ENCODE measurements at places on chromosomes 7 and 10. TPM values are rescaled to one million over a fixed set of nuclear protein-coding genes. Genes with fewer than 3 reads are reported as not detected.
A peak's percentile ranks its signal among the peaks of the same experiment; 100 is the strongest.

GRCh38 chr10:104579136-104579535 lies 62.0 kb upstream of the SORCS3 start:
- H3K36me3 ChIP-seq: no peaks in the 10 kb centered on the region
- DNase-seq: no peak
- no peaks in the 10 kb centered on the region for H3K4me1 ChIP-seq
- no peaks in the 10 kb centered on the region for H3K27me3 ChIP-seq
- no peak overlapping the region for H3K27ac ChIP-seq
- no peak overlapping the region for H3K4me3 ChIP-seq

DNA sequence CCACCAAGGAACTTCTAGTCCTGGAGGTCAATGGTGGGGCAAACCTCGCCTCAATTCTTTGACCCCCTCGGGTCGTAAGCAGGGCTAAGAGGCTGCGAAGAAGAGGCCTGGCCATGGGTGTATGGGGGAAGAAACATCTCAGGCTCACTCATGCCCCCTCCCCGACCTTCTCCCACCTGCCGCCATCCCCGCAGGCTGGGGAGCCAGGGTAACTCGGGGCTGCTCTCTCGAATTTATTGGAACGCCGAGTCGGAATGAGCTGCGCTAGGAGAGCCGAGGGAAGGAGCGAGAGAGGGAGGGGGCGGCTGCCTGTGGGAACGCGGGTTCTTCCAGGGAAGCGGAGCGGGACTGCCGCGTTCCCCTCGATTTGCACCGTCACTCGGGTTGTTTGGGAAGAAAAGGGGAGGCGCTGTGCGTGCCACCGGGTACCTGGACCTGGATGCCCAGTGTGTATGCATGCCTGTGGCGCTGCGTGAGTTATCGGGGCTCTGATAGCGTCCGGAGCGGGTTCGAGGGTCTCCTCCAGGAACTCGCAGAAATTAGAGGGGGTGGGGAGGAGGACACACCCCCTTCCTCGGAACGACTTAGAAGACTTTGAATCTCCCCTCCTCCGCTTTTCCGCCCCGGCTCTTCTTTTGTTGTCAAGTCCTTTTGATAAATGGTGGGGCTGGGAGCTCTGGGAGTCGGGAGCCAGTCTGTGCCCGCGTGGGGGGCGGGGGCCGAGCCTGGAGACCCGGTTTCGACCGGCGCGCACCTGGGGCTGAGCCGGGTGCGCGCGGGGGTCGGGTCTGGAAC lies 1.8 kb upstream of the ZNF503 start:
- H3K4me3 ChIP-seq: peak overlapping the region; percentile 79
- H3K36me3 ChIP-seq: no peaks in the 10 kb centered on the region
- peaks cover 15% of the 10 kb centered on the region for H3K4me1 ChIP-seq
- no peaks in the 10 kb centered on the region for H3K27me3 ChIP-seq

DNA sequence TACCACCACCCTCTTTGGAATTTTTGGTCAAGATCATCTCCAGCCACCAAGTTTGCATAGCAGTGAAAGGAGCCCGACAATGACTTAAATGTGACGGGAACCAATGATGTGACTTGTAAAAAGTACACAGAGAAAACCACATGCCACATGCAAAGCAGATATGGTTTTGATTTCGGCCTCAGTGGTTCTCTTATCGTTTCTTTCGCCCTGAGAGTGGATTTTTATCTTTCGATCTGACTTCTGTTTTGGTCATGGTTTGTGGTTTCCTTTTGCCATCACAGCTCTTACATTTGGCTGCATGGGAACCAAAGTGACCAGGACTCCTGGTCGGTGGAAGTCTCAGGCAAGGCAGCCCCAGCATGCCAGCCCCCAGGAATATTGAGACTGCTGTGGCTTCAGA lies 31.5 kb downstream of the TCF7L2 start:
- DNase-seq: no peak
- H3K36me3 ChIP-seq: no peaks in the 10 kb centered on the region
- H3K27ac ChIP-seq: no peak overlapping the region
- no peak overlapping the region for H3K4me3 ChIP-seq
- no peaks in the 10 kb centered on the region for H3K4me1 ChIP-seq

GRCh38 chr7:90596671-90597562 lies 796 bp downstream of the CDK14 start:
- H3K27ac ChIP-seq: peak overlapping the region; percentile 65
- H3K4me3 ChIP-seq: peak overlapping the region; percentile 65
- no peaks in the 10 kb centered on the region for H3K27me3 ChIP-seq
- no peaks in the 10 kb centered on the region for H3K36me3 ChIP-seq
- no peaks in the 10 kb centered on the region for H3K4me1 ChIP-seq
- no peak for DNase-seq

- no peaks in the 10 kb centered on the region for H3K36me3 ChIP-seq
- H3K4me1 ChIP-seq: no peaks in the 10 kb centered on the region
- H3K27ac ChIP-seq: peak overlapping the region; percentile 61
- no peak for DNase-seq
Measured at GRCh38 chr7:150567871-150568301, 696 bp downstream of the GIMAP4 start.

GRCh38 chr7:80243425-80243824 lies 108.8 kb downstream of the GNAI1 start:
- DNase-seq: no peak
- no peaks in the 10 kb centered on the region for H3K36me3 ChIP-seq
- no peak overlapping the region for H3K27ac ChIP-seq
- H3K27me3 ChIP-seq: no peaks in the 10 kb centered on the region
- no peaks in the 10 kb centered on the region for H3K4me1 ChIP-seq
- H3K4me3 ChIP-seq: no peak overlapping the region

NANOS1 gene
- total RNA-seq: 0.13 TPM

PLEKHS1 gene
- 58.8 TPM for total RNA-seq

BEND7 gene
- 136 TPM for total RNA-seq

PAPOLB gene
- not detected for total RNA-seq

NKX6-2 gene
- not detected for total RNA-seq

MINPP1 gene
- 5.8 TPM for total RNA-seq
